HS-5 (cell line): ENCODE measurements at places on chromosomes 11 and 22.

DNA sequence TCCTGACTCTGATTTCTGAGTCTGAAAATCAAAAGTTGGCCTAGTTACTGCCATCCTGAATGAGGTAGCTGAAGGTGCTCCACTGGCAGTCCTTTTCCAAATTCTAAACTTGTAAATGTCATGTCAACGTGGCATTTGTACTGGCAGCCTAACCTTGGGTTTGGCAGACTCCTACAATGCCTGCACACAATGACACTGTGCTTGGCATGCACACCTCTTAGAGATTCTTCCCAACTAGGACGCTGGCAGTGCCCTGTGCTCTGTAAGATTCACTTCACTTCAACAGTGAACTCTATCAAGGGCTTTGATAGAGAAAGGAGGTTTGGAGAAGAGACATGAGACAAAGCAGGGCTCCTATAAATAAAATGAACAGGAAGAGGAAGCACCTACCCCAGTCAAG, 21.9 kb upstream of the PPP2R1B start:
- DNase-seq, result no peak

DNA sequence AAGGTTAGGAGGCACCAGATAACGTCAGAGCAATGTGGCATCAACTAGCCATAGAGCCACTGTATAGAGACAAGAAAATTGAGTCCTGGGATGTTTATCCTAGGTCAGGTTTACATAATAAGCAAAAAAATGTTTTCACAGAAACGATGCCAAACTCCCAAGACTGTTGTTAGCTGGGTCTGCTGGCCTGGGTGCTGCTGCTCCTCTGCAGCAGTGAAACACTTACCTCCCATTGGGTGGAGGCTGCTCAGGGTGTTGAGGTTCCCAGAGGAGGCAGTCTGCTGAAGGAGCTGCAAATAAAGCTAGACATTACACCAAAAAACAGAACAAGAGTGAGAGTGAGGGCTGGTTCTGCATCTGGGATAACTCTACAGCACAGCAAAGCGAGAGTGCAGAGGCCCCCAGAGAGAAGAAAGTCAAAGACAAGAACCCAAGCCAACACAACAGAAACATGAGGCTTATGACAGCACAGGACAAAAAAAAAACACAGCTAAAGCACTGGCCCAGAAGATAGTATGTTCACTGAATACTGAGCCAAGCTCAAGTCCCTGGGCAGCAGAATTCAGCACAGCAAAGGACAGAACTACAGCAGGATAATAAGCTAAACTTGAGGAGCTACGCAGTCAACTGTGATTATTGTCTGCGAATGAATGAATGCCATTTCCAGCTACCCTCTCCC, 29.9 kb upstream of the RAPSN start:
- DNase-seq, result no peak

- DNase-seq, result no peak
Observed at GRCh38 chr22:26546282-26546681, 34.0 kb upstream of the TFIP11 start.

- DNase-seq, result no peak
Observed at GRCh38 chr22:35229865-35230264, 27.4 kb upstream of the HMGXB4 start.

DNA sequence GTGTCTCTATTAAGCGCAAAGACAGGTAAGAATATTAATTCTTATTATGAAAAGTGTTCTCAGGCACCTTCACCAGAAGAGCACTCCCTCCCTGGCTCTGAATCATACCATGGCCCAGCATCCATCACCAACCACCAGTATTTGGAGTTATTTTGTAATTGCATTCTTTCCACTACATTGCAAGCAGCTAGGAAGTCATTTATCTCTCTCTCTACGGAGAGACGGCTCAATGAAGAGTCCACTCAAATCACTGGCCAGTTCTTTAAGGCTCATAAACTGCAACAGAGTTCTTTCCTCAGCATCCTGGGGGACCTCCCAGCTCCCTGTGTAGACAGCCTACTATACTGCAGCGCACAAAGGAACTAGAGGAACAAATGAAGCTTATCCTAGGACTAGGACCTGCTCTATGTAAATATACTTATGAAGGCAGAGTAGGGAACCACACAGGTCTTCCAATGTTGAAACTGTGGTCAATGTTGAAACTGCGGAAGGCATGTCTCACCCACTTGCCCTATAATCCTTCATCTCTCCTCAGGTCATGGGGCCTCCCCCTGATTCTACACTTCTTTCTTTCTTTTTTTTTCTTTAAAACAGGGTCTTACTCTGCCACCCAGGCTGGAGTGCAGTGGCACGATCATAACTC, 63.4 kb downstream of the AAMDC start:
- no peak for DNase-seq

GRCh38 chr11:9230296-9230695, 34.9 kb downstream of the DENND5A start:
- DNase-seq, result no peak

- DNase-seq, result no peak
Observed at GRCh38 chr11:133787379-133788141, 57.8 kb downstream of the SPATA19 start.

DNA sequence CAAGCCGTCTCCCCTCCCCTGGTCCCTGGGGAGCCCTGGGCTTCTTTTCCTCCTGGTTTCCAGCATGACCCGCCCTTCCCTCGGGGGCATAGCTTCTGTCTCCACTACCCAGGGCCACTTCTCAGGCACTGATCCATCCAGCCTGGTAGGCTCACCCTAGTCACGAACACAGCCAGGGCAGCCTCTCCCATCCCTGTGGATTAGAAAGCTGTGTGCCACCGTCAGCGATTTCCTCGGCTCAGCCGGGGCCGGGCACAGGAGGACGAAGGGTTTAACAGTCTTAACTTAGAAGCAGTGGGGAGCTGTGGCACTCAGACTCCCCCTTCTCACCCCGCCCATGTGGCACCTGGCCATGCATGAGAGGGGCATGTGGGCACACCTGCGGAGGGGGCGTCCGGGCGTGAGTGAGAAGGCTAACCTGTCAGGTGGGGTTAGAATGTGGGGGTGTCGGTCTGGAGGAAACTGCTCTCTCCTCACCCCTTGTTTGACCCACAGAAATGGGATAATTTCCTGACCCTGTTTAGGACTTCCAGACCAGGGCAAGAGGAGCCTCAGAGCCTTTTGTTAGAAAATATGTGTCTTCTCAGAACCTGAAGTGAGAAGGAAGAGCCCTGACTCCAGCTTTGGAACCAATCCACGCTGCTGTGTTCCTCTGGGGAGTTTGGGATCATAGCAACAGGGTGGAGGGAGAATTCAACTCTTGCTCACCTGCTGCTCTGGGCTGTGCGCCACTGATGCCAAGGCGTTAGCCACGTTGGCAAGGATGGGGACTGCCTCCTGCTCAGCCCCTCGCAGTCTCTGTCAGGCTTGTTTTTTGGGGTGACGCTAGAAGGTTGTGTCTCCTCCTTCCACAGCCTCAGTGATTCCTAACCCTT, 14.6 kb downstream of the GLB1L2 start:
- DNase-seq, result no peak

- DNase-seq, result no peak
Observed at GRCh38 chr11:603154-603553, 12.6 kb downstream of the IRF7 start.

DNA sequence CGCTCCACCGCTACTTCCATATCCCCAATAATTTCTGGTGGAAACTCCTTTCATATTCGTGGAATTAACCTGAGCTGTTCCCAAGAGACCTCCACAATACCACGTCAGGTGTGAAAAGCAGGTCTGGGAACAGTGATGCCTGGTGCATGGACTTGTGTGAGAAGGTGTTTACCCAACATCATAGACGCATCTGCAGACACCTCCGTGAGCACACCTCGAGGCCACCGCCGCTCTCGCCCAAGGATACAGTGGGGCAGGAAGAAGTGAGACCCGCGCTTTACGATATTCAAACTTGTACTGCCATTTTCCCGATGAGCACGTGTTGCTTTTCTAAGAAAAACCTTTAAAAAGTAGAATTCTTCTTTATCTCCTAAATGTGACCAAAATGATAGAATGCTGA, 8.2 kb downstream of the PHF21B start:
- DNase-seq, result no peak

DNA sequence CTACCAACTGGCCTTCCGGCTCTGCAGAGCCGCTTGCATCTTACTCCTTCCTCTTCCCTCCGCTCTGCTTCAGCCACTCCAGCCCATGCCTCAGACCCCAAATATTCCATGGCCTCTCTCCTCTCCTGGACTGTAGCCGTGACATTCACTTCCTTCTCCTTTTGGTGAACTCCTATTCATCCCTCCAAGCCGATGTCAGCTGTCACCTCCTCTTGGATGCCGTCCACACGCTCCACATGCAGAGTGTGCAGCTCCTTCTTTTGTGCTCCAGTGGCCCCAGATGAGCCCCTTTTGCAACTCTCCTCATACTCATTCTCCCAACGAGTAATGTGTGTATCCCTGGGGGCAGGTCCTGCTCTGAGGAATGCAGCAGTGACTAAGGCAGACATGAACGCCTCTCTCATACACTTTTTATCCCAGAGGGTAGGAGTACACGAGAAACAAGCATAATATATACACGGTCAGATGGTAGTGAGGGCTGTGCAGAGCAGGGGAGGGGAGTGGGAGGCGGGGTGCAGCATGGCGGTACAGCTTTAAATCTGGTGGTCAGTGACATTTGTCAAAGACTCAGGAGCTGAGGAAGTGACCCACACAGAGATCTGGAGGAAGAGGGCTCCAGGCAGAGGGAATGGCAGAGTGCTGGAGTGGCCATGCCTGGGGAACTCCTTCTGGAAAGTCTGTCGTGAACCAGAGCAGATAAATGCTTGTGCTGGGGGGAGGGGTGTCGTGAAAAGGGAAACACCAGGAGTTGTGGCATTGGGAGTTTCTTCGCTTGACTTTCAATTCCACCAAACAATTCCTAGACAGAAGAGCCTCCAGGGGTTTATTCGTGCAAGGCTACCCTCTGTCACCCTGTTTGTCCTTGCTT, 83.8 kb upstream of the ATXN10 start:
- DNase-seq, result no peak

DNA sequence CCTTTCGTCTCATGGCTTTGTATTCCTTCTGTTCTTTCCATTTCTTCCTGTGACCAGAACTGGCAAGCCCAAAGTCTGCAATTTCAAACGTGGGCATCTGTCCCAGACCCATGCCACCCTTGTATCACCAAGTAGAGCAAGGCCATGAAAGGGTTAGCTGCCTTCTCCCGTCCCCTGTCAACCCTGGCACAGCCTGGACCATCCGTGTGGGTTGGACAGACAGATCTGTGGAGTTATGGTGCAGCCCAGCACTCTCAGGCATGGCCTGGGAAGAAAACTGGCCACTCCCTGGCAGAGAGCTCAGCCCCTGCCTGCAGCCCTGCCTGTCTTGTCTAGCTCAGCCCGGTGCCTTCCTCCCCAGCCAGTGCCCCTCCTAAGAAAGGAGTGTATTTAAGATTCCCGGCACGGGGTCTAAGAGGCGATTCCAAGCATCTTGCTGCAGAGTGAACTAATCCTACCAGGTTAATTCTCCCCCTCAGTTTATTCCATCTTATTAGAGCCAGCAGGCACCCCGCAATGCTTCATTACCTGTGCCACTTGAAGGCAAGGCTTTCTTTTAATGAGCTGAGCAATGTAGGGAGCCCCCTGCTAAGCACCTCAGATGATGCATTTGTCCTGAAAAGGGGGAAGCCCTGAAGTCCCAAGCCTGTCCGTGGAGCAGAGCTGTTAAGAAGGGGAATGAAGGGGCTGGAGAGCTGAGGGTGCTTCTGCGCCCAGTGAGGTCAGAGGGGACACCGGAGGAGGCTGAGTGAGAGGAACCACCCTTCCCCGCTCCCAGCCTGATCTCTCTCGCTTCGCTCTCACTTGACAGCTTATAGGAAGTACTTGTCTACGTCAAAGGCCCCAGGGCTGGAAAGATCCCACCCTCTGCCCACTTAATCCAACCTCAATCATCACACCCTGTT, 130.6 kb downstream of the SPATA19 start:
- no peak for DNase-seq

DNA sequence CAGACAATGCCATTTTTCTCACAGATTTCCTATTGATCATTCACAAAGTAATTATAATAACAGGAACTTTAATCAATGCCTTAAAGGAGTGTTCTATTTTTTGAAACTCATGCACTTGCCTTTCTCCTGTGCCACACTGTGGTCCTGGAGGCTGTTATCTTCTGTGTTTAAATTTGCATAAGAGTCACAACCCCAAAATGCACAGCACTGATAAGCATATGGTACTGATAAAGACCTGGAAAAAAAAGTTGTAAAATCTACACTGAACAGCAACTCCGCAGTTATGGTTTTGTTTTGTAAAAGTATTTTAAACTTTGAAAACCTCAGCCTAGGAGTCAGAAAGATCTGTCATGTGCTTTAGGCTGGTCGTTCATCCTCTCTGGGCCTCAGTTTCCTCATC, 9.1 kb upstream of the CCDC34 start:
- DNase-seq, result no peak

DNA sequence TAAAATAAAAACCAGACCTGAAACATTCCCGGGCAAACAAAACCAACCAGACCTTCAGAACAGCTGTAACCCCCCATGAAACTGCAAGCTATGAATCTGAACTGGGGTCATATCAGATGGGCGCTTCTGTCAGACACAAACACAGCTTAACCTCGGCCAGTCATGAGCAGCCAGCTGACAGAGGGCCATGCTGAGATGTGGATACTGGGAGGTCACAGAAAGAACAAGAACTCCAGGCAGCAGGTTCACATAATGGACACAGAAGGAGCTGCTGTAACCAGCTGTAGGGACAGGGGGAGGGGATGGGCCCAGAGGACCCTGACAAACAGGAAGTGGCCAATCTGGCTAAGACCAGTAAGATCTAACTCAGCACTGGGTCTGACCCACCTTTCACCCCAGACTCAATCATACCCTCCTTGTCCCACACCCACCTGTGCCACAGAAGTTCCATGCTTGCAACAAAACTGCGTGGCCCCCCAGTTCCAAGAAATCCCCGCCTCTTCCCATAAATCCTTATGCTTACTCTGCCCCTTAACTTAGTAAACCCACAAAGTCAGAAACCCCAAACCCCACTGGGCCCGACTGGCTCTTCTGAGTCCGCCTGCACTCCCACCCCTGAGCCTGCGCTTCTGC, 4.0 kb downstream of the APOL4 start:
- no peak for DNase-seq

- no peak for DNase-seq
Observed at GRCh38 chr11:66240781-66241136, 27.7 kb upstream of the RAB1B start.

DNA sequence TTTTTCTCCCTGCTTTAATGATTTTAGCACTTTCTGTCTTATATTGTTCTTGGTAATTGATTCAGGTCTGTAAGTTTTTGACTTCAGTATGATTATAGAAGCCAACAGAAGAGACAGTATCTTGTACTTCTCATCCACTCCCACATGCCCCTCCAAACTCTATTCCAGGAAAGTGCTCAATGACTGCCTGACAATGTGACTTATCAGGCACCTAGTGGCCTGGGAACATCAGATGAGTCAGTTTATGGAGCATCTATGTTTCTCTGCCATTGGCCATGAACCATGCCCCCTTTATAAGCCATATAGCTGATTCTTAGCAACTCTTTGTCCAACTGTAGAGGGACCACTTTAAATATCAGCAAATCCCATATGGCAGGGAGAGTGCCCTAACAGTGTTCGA, 179.2 kb upstream of the MTMR2 start:
- no peak for DNase-seq

- DNase-seq, result no peak
Observed at GRCh38 chr11:61124574-61125309, 22.5 kb downstream of the CD5 start.

GRCh38 chr11:62573592-62574362, at the start of gene EEF1G:
Gene EEF1G, minus strand, starts transcription at chr11:62573891. Its CDS starts 49 bp downstream, at chr11:62573842.
- peak; percentile 99 for DNase-seq

GRCh38 chr11:103016031-103016430, 60.5 kb upstream of the MMP13 start:
- no peak for DNase-seq
